ENCODE measurements at places on chromosomes 11 and 22.

DNA sequence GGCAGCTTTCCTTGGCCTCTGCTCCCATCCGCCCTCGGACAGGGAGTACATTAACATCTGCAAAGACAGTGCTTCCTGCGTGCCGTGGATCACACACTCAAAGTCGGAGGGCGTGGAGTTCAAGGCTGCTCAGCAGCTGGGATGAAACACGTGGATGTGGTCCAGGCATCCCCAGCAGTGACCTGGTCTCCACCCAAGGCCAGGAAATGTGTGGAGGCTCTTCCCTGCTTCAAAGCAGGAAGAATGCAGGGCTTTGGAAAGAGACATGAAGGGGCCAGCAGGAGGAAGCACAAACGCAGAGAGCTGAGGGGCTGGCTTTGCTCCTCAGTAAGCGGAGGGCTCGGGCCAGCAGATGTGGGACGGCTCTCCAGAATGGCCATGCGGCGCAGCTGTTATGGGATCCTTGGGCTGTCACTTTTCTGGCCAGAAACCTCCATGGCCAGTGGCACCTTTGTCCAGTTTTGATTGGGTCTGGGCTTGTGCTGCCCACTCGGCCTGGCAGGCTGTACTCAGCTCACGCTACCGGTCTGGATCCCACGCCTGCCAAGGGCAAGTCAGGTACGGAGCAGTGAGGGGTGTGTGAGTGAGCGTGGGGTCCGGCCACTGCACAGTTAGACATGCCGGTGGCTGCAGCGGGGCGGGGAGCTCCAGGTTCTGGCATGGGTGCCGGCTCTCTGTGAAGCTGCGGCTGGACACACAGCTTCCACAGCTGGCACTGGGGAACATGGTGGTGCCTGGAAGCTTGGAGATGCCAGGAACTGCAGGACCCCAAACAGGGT is 438.0 kb downstream of the TBC1D22A start:
- DNase-seq: no peak

- DNase-seq: no peak
These were observed 7.3 kb downstream of the PDGFB start for GRCh38 chr22:39237318-39238100.

GRCh38 chr22:50169181-50169759 is 1.3 kb upstream of the PANX2 start:
- no peak for DNase-seq

DNA sequence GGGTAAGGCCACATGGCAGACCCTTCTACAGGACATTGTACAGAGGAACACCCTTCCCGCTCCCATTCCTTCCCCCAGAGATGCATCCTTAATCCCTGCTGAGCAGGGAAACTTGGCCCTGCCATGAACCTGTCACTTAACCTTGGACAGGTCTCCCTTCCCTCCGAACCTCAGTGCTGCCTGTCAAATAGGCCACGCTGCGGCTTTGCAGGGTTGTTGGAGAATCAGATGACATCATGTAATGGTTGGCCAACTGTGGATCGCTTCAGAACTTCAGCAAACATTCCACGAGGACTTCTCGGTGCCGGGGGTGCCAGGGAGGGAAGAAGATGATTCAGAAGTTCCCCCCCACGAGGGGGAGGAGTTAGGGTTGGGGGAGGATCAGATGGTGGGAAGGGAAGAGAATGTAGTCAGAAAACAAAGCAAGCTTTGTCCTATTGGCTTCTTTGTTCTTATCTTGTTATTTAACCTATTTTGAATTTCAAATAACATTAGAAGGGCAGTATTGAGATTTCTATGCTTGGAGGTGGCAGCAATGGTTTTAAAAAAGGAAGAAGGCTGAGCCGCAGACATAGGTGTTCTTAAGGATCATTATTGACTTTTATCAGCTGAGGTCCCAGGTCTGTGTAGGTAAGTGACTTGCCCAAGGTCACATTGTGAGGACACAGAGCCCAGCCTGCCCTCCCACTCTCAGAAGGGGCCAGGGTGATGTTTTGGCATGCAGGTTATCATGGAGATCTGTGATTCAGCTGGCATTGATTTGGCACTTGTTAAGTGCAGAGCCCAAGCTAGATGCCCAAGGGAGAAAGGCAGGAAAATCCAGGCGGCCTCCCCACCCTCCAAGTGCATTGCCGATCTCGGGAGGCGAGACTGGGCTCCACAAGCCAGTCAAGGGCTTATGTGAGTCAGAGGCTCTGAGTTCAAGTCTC is 3.1 kb downstream of the CDC42EP1 start:
- DNase-seq: no peak

- no peak for DNase-seq
These were observed 1.2 kb upstream of the LIN7C start for GRCh38 chr11:27507557-27508322.

DNA sequence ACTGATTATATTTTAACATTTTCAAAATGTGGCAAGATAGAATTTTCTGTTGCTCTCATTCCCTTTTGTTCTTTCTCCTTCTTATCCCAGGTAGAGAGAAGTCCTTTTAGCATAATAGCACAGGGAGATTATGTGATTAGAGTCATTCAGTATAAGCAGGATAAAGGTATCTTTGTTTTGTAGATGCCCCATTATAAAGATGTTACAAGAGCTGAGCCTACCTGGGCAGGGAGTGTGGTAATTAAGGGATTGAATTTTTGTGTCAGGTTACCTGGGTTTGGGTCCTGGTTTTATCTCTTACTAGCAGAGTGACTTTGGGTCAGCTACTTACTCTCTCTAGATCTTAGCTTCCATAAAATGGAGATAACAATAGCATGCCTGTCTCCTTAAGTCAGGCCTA is 536.5 kb downstream of the TMEM135 start:
- no peak for DNase-seq

- no peak for DNase-seq
These were observed 278.2 kb downstream of the NXPE2 start for GRCh38 chr11:114956566-114956965.

GRCh38 chr22:20758688-20759087 is 15.2 kb upstream of the SERPIND1 start:
- DNase-seq: no peak

- DNase-seq: no peak
These were observed 164.1 kb upstream of the NCAM1 start for GRCh38 chr11:112797092-112797491.

DNA sequence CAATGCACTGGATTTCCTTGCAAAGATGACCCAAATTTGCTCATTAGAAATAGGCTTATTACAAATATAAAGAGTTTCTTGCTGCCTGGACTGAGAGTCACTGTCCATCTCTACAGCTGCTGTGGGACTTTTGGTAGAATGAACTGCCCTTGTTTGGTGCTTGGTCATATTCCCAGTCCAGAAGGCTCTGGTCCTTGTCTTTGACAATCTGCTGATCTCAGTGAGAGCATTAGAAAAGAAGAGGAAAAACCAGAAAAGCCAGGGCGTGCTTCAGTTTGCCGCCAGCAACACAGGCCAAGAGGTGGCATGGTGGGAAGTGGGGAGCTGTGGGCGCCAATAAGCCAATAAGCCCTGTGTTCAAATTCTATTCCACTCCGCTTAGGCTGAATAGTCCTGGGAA is 48.2 kb upstream of the PARVA start:
- no peak for DNase-seq

DNA sequence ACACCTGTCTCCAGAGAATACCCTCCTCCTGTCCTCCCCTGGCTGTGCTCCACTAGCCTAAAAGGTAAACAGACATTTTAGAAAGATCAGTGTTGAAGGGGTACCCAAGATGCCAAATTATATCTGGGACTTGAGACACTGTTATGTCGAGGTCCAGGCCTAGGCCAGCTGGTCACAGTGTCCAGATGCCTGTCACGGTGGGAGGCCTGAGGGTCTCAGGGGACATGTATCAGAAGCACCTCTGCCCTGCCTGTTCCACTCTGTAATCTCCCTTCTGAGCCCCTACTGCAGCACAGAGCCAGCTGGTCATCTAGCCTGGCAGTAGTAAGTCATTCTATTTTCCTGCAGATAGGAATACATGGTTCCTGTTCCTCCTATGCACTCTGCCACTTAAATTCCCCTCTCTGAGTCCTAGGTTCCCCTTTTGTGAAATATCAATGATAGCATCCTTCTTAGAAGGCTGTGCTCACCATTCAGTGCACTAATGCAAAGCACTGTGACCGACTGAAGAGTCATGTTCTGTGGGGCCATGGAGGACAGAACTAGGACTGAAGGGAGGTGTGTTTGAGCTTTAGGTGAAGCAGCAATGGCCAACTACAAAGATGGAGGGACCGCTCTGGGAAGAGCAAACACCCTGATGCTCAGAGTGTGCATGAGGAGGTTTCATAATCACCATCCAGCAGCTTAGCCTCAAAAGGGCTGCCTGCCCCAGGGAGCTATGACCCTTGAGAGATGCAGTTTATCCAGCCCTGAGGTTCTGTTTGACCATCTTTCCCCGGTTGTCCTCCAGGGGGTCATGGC is 44.8 kb upstream of the TUB start:
- no peak for DNase-seq

- DNase-seq: peak; percentile 6
These were observed 33.4 kb downstream of the AMBRA1 start for GRCh38 chr11:46560300-46560991.

DNA sequence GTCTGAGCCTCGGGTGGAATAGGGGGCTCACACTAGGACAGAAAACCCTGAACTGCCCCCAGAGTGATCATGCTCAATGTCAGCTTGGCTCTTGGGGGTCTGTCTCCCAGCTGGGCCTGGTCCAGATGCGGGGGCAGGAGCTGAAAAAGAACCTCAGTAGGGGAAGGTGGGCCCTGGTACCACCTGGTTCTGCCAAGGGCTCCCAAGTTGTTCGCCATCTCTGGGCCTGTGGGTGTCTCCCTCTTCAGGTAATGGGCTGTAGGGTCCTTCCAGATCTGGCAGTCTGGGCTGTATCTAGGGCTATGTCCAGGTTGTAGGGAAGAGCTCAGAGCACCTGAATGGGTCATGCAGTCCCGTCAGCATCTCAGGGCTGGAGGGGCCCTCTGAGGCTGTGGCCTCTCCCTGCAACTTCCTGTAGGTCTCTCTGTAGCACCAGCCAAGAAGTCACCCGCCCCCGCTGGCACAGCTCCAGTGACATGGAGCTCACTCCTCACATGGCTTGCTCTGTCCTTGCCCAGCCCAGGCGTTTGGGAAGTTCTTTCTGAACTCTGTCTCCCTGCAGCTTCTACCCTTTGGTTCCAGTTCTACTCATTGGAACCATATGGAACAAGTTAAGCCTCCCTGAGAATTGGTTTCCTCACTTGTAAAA is 33.0 kb upstream of the SOX10 start:
- no peak for DNase-seq

DNA sequence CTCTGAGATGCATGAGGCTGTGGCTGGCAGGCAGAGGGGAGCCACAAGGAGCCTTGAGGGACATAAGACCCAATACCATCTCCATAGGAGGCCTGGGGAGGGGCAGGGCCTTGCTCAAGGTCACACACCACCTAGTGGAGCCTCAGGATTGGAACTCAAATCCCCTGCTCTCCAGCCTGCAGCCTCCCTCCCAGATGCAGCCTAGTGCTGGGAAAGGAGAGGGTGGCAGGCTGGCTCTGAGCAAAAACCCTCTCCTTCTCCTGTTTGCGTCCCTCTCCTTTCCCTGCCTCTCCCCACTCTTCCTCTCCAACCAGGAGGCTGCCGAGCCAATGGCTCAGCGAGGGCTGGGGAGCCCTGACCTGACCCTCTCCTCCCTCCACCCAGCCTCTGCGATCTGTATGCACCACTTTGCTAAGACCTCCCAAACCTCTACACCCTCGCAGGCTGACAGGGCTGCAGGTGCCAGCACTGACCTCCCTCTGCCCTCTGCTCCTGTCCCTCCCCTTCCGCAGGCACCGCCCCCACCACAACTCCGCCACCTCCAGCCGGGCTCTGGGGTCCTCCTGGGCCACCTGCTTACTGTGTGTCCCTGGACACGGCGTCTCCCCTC is 14.7 kb downstream of the IGLL1 start:
- no peak for DNase-seq

DNA sequence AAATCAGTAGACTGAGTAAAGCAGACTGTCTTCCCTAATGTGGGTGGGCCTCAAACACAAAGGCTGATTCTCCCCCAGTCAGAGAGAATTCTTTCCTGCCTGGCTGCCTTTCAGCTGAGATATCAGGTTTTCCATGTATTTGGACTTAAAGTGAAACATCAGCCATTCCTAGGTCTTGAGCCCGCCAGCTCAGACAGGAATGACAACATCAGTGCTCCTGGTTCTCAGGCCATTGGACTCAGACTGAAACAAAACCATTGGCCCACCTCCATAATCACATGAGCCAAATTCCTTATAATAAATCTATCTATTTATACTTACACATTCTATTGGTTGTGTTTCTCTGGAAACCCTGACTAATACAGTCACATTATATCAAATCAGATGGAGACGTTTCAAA is 56.7 kb upstream of the CLPB start:
- no peak for DNase-seq

GRCh38 chr22:37547251-37547741 is 13.0 kb upstream of the CDC42EP1 start:
- DNase-seq: no peak

DNA sequence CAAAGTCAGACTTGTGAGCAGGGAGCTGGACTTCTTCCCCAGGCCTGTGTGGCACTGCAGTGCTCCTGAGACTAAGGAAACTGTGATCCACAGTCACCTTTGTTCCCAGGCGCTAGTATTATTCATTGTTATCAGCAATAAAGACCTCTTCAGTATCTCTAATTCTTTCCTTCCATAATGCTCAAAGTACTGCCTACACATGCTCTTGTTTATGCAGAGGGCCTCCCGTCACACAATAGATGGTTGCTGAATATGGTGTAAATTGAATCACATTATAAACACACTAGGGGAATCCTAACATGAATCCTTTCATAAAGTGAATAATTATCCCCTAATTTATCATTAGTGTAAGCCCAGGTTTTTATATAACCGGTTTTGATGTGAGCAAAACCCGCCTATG is 493.3 kb downstream of the BUD13 start:
- DNase-seq: no peak

- DNase-seq: peak; percentile 46
These were observed 833 bp downstream of the NHERF4 start for GRCh38 chr11:119185981-119186634.
